K562 (cell line): ENCODE measurements at places on chromosomes 7 and 10.

- peak; percentile 43 for DNase-seq
Observed at GRCh38 chr7:151247611-151248345, 716 bp downstream of the SMARCD3 start.

GRCh38 chr7:151371266-151371665 is 29.7 kb downstream of the NUB1 start:
- peak; percentile 46 for DNase-seq

DNA sequence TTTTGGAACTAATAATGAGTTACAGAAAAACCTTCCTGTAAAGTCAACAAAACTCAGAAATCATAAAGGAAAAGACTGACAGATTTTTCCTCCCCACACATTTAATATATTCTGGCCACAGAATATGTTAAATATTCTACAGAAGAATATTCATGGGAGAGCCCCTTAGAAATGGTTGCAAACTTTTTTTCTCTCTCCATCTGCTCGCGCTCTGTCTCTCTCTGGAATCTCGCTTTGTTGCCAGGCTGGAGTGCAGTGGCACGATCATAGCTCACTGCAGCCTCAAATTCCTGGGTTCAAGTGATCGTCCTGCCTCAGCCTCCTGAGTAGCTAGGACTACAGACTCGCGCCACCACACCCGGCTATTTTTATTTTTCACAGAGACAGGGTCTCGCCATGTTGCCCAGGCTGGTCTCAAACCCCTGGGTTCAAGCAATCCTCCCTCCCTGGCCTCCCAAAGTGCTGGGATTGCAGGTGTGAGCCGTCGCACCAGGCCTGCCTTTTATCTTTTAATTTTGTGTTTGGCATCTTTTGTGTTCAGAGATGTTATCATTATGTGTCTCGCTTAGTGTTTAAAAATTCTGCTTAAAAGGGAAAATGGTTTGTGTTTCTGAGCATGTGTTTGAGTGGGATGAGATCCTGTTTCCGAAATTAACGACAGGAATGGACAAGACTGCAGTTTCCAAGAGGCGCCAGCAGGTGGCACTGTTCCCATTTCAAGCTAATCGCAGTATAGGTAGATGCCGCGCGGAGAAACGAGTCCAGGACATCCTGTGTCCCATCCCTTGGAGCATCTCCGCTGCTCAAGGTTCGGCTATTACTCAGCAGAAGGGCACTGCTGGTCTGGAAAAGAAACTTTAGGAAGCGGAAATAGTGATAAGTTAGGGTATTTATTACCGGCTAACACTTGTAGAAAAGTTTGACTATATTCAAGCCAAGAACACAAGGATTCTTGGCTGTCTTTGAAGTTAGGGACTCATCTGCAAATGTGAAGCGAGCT is 23.1 kb upstream of the ST7 start:
- peak; percentile 85 for DNase-seq

DNA sequence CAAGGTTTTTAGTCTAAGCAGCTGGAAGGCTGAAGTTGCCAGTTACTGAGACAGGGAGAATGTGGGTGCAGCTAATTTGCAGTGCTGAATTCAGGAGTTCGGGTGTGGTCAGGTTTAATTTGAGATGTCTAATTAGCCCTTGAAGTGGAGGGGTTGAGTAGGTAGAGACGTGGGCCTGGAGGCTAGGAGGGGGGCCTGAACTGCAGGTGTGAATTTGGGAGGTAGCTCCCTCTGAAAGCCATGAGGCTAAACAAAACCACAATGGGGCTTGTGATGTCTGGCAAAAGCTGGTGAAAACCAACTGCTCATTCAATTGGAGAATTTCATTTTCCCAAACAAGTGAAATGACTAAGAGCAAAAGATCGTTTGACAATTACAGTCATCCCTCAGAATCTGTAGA is 246.0 kb upstream of the NFE2L3 start:
- DNase-seq: no peak

- peak; percentile 70 for DNase-seq
Observed at GRCh38 chr10:46106410-46107255, 60.6 kb upstream of the MSMB start.

DNA sequence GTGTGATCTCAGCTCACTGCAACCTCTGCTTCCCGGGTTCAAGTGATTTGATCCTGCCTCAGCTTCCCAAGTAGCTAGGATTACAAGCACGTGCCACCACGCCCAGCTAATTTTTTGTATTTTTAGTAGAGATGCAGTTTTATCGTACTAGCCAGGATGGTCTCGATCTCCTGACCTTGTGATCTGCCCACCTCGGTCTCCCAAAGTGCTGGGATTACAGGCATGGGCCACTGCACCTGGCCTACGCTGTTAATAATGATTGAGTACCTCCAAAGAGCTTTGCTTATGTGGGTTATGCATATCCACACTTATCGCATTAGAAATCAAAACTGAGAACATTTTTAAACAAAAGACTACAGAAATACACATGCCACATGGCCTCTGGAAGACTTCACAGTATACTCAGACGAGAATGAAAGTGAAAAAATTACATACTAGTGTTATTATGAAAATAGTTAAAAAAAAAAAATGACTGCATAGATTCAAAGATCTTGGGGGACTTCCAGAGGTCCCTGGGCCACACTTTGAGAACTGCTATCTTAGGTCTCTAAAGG is 25.4 kb downstream of the RPP38 start:
- DNase-seq: no peak

DNA sequence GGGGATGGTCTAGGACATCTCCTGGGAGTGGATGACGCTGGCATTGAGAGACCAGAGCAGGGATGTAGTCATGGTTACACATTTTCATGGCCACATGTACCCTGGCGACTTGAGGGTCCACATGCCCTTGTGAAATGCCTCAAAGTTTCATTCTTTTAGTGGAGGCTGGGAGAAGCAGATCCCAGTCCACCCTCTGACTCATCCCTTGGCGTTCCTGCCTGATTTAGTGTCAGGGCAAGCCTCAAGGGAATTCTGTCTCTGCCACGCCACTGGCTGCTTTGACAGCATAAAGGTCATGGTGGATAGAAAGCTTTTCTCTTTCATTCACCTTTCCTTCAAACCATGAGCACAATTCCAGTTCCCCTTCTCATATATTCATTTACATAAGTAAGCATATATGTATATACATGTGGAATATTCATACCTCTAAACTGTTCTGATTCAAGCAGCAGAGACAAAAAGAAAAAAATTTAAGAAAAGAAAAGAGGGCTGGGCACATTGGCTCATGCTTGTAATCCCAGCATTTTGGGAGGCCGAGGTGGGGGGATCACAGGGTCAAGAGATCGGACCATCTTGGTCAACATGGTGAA is 21.8 kb upstream of the KIF5B start:
- DNase-seq: no peak

GRCh38 chr7:28409716-28410627 is 2.3 kb upstream of the CREB5 start:
- no peak for DNase-seq

DNA sequence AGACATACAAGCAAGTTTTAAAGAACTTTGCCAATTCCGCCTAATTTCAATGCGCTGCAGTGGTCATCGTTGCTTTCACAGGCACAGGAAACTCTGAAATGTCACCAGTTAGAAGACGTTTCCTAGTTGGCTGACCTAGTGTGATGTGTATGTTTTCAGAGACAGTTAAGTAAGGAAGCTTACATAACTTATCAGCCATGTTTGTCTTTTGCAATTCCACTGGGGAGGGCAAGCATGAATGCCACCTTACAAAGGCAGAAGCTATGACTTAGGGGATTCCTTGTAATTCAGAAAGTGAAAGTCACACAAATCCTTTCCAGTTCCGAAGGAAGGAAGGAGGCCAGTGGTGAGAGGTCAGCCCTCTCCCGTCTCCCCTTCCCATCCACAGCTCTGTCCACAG is 15.0 kb upstream of the NPS start:
- no peak for DNase-seq

DNA sequence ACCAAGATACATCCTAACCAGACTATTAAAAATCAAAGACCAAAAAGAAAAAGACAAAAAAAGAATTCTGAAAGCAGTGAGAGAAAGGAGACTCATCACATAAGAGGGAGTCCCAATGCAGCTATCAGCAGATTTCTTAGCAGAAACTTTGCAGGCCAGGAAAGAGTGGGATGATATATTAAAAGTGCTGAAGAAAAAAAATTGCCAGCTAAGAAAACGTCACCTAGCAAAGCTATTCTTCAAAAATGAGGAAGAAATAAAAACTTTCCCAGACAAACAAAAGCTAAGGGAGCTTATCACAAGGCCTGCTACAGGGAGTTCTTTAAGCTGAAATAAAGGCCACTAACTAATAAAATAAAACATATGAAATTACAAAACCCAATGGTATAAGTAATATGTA is 40.5 kb upstream of the CDK6 start:
- DNase-seq: no peak

GRCh38 chr7:50359258-50359994 is 54.9 kb downstream of the IKZF1 start:
- no peak for DNase-seq

- no peak for DNase-seq
Observed at GRCh38 chr7:24910551-24911212, 69.3 kb downstream of the OSBPL3 start.

GRCh38 chr7:518630-519483 is 789 bp downstream of the PDGFA start:
- peak; percentile 74 for DNase-seq

GRCh38 chr7:38677981-38678697 is 47.0 kb upstream of the AMPH start:
- no peak for DNase-seq

DNA sequence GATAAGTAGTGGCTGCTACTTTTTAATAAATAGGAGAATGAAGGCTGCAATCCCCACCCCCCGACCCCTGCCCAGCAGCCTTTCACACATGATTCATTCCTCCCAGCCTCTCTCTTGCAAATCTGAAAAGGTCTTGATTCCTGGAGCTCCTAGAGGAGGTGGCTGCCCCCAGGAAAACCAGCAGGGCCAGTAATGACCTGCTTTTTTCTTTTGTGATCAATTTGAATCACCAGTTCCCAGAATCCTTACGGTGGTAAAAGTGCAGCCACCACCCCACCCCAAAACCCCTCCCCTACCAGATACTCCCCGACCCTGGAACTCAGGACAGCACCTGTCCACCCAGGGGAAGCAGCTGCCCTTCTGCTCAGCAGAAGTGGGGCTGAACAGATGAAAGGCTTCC is 108.9 kb downstream of the C10orf105 start:
- DNase-seq: no peak

GRCh38 chr10:85265121-85265520 is 936.7 kb downstream of the CCSER2 start:
- no peak for DNase-seq

DNA sequence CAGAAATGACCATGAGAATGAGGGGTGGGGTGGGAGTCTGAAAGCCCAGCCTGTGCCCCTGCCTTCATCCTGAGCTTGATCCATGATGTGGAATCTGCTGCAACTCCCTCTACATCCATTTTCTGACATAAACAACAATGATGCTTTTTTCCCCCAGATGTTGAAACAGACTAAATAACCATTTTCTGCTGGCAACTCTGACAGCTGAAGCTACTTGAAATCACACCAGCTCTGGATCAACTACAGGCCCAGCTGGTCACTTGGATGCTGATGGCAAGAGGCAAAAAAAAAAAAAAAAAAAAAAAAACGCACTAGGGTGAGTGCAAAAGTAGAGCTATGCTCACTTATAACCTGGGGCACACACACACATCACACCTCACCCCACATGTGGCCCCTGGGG is 74.2 kb downstream of the FAM107B start:
- DNase-seq: no peak

- no peak for DNase-seq
Observed at GRCh38 chr10:79342295-79342761, 4.9 kb upstream of the PPIF start.

- DNase-seq: no peak
Observed at GRCh38 chr10:17703706-17704105, 48.3 kb upstream of the TMEM236 start.

DNA sequence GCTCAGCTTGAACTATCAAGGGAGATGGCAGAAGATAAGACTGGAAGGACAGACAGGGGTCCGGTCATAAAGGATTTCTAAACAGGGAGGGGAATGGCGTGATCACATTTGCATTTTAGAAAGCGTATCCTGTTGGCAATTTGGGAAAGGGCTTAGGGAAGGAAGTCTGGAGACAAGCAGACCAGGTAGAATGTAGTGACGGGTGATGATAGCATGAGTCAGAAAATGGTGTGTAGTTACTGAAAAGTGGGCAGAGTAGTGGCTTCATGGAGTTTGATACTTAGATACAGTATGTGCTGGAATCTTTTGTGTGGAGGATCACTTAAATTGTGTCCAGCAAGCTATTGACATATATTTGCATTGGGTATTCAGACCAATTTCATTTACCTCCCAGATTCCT is 61.2 kb downstream of the LRGUK start:
- DNase-seq: no peak

DNA sequence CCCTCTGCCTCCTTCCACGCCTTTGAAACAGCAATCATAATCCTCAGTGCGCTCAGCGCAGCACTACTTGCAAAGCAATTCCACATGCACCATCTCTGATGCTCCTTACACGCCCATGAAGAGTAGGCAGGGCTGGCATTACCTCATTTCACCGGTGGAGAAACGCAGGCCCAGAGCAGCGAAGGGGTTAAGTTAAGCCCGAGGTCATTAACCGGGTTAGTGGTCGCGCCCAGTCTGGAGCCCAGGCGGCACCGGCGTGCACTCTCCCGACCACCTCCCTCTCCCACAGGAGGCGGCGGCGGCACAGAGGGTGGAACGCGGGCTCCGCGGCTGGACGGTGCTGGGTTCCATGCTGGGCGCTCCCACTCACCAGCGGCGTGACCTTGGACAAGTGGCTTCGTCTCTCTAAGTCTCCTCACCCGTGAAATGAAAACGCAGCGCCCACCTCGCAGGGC is 515 bp downstream of the FASTK start:
- peak; percentile 65 for DNase-seq

- no peak for DNase-seq
Observed at GRCh38 chr10:74896788-74897527, 70.6 kb downstream of the KAT6B start.

GRCh38 chr7:110771717-110772116 is 319.2 kb upstream of the LRRN3 start:
- no peak for DNase-seq

- DNase-seq: peak; percentile 27
Observed at GRCh38 chr7:1961701-1962276, 271.0 kb downstream of the MAD1L1 start.

GRCh38 chr7:104299323-104299722 is 29.1 kb upstream of the LHFPL3 start:
- no peak for DNase-seq

- DNase-seq: no peak
Observed at GRCh38 chr10:71138166-71138830, 74.1 kb upstream of the UNC5B start.

- peak; percentile 52 for DNase-seq
Observed at GRCh38 chr10:30437031-30437841, 3.3 kb downstream of the MAP3K8 start.

GRCh38 chr7:29053105-29053872 is 93.0 kb downstream of the CPVL start:
- no peak for DNase-seq

GRCh38 chr10:114239117-114239993 is at the start of gene VWA2:
VWA2 (plus strand) TSS chr10:114239254; CDS start chr10:114248714, 9,460 bp downstream.
- no peak for DNase-seq

DNA sequence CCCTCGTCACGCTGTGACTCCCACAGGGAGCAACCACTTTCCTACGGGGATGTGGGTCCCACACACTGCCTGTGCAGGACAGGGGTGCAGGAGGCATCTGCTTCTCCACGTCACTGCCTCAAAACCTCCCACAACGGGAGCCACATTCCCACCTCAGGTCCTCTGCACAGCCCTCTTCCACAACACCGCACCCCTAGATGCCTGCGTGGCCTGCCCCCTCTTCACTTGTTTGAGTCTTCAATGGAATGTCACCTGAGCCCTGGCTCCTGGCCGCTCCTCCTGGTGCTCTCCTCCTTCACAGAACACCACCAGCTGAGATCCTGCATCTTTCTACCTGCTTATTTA is 73.6 kb downstream of the MAD1L1 start:
- DNase-seq: no peak
